ENCODE measurements at places on chromosomes 3 and 15.

DNA sequence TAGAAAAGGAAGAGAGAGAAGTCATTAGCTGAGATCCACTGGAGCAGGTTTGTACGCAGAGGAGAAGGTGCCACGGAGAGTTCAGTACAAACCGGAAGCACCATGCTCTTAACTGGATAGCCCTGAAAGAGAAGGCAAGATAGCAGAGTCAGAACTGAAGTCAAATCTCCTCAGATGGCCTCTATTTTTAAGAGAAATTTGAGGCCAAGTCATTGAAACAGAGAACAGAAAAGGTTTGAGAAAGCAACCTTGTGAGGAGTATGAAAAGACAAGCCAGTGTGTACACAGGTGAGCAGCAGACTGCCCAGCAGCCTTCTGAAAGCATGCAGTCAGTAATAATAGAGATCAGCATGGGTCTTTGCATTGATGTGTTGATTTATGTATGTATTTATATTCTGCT, 66.1 kb upstream of the SPRED1 start:
- DNase-seq: no peak

GRCh38 chr3:9469986-9470385, 72.6 kb downstream of the SETD5 start:
- DNase-seq: no peak

- DNase-seq: no peak
These were observed 12.7 kb upstream of the ACTC1 start for GRCh38 chr15:34808016-34808415.

- no peak for DNase-seq
These were observed 31.5 kb upstream of the HCLS1 start for GRCh38 chr3:121692010-121692699.

- DNase-seq: no peak
These were observed 519 bp downstream of the ASB7 start for GRCh38 chr15:100602823-100603393.

DNA sequence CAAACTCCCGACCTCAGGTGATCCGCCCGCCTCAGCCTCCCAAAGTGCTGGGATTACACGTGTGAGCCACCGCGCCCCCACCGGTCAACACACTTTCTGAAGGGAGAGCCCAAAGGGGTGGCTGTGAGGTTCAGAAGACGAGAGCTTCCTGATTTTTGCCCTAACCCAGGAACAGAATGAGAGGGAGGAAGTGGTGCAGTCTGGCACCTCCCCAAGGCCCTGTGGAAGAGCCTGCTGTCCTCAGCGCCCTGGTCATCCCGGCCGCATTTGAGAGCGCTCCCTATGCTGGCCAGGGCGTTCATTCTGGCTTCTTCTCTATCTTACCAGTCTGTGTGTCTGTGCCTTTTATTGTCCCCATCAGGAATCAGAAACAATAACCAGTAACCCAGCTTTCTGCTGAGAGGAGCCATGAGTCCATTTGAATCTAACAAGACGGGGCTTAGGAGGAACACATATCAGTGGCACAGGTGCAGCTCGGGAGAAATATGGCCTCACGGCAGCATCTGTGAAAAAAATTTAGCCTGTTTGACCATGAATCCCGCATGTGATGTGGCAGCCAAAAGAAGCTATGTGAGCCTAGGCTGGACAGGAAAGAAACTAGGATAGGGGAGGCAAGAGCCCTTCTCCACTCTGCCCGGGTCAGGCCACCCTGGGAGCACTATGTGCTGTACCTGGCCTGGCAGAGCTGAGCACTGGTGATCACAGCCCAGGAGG, 12.9 kb downstream of the BDH1 start:
- no peak for DNase-seq

- no peak for DNase-seq
These were observed 18.0 kb upstream of the SECISBP2L start for GRCh38 chr15:49064281-49064653.
